ENCODE measurements at places on chromosomes 7 and 10.
A peak's percentile ranks its signal among the peaks of the same experiment; 100 is the strongest.

GRCh38 chr7:83211685-83212084 is 49.0 kb upstream of the PCLO start:
- no peak for DNase-seq

DNA sequence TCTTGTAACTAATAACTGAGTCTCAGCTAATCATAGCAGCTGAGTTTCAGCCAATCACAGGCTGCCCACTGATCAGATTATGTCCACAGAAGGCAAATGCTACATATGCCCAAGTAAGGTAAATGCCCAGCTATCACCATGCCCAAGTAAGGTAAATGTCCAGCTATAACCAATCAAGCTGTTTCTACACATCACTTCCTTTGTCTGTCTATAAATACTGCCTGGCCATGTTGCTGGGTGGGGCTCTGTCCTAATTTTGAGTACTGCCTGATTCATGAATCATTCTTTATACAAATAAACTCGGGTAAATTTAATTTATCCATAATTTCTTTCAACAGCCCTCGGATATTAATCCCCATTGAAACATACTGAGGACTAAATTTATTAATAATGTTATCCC is 312.4 kb downstream of the CACNA2D1 start:
- no peak for DNase-seq

DNA sequence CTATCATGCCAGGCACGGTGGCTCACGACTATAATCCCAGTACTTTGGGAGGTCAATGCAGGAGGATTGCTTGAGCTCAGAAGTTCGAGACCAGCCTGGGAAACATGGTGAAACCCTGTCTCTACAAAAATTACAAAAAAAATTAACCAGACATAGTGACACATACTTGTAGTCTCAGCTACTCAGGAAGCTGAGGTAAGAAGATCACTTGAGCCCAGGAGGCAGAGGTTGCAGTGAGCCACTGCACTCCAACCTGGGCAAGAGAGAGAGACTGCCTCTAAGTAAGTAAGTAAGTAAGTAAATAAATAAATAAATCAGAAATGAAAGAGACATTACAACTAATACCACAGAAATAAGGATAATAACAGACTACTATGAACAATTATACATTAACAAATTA is 36.2 kb downstream of the PDLIM1 start:
- DNase-seq = no peak

GRCh38 chr10:7374795-7375194 is 36.0 kb downstream of the SFMBT2 start:
- DNase-seq = no peak

DNA sequence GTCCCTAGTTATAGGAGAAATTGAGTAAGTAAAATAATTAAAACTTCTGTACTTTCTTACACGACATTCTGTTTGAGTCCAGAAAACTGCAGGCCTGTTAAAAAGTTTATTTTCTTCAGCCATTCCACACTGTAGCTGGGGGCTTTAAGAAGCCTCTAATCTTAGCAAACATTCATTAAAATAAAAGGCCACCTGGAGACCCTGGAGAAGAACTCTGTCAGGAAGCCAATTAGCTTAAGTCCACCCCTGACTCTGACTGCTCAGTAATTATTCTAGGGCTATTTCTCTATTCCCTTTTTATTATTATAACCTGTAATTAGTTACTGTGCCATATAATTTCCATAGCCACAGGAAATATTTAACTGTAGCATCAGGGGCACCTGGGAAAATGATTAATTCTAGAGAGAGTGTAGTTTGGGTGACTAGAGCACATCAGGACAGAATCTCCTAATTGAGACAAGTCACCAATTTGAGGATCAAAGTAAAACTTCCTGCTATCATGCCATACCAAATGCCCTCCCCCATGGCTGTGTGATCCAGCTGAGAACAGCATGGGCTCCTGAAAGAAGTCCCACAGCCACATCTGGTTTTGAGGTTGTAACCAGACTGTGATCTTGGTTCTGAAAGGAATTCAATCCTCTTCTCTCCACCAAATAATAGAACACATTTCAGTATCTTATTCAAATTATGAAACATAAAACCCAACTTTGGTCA is 1302.3 kb downstream of the XPNPEP1 start:
- DNase-seq = no peak

GRCh38 chr10:112336556-112337201 is 37.2 kb upstream of the ACSL5 start:
- no peak for DNase-seq

DNA sequence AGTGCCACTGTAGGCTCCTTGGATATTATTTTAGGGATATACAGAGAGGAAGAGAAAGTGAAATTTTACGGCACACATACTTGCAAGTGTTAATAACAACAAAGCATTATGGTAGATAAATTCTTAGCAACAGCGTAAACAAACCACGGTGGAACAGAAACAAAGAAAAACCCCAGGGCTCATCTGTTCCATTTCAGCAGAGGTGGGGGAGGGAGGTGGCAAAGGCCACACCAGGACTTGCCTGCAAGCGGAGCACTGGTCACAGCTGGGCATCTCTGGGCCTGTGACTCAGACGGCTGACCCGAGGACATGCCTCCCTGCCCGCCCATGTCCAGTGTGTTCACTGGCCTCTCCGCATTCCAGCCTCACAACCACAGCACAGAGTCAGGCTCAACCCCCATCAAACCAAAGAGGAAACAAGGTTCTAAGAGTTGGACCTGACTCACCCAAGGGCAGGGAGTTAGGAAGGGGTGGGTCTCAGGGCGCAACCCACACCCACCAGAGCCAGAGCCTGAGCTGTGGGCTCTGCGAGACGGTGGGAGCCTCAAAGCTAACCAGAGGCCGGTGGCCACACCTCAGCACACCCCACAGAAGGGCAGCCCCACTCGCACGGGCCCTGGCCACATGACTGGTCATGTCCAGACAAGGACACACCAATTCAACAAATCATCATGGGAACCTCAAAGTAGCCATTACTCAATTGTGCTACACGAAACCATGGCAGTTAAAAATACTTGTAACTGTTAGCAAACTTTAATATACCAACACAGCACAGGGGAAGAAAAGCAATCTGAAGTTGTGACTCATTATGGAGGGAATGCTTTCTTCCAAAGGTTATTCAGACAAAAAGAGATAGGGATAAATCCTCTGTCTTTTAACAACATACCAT is 10.7 kb downstream of the ESYT2 start:
- peak; percentile 63 for DNase-seq

GRCh38 chr10:930625-931325 is 730 bp downstream of the LARP4B start:
- DNase-seq = peak; percentile 18

GRCh38 chr7:44396931-44397545 is 71.6 kb upstream of the CAMK2B start:
- no peak for DNase-seq

DNA sequence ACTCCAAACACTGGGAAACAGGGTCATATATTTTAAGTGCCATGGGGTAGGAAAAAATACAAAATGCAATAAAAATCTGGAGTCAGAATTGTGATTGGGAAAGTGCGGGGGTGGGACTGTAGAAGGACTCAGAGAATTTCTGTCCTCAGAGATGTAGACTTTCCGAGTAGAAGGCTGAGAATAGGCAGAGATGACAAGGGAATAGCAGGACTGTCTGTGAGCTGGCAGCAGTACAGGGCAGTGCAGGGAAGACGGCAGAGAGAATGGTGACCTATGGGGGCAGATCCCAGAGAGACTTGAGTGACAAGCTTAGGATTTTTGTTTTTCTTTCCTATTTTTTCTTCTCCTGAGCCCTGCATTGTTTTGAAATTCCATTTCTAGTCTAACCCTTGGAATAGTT is 127.6 kb downstream of the SLC16A9 start:
- no peak for DNase-seq

DNA sequence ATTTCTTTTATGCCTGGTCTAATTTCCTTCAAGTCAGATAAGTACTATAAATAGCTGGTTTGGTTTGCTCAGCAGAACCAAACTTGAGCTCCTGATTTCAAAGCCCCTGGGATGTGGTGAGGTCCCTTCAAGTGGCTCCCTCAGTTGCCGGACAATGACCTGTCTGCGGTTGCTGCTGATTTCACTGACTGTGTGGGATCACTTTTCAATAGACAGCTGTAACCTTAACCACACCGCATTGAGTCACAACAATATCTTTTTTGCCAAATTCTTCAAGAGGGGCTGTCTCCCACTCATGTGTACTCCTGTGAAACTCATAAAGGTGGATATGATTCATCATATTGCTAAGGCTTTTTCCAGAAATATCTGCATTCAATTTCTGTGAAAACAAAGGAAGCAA is 23.1 kb upstream of the ITGA8 start:
- DNase-seq = no peak

DNA sequence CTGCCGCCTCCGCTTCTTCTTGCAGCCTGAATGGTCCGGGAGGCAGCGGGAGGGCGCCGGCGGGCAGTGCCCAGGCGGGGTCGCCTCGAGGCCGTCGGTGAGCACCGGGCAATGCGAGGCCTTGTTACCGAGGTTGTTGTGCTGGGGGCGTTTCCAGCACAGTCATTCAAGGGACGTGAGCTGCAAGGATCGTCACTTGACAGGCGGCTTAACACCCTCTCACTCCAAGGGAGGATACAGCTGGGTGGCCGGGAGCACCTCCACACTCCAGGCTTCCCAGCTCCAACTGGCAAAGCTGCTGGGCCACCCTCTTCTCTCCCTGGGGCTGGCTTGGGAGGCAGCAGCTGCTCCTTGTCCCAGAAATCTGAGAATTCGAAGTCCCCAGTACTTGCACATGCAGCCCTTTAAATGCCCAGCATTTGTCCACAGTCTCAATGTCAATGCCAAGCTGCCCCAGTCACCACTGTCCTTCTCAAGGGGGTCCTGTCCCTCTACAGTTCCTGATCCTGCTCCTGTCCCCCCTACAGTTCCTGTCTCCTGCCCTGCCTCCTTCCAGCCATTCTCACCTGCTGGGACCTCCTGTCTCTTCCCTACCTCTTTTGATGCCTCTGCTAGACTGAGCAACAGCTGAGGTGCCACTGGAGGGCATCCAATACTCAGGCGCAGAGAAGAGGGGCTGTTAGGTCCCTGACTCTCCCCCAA is 4.4 kb upstream of the HOXA11 start:
- peak; percentile 2 for DNase-seq

DNA sequence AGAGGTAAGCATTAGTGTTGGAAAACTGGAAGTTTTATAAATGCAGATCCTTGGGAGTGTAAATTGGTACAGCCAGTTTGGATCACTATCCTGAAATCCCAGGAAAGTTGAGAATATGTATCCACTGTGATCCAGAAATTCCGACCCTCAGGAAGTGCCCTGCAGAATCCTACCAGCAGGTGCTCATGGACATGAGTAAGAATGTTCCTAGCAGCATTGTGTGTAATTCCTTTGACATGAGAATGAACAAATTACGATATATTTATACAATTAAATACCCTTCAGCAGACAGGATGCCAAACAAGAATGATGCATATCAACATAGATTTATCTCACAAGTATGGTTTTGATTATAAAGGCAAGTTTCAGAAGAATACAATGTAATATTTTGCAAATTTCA is 181.6 kb downstream of the XPNPEP1 start:
- DNase-seq = no peak

GRCh38 chr7:111274857-111275256 is 183.9 kb downstream of the LRRN3 start:
- no peak for DNase-seq

DNA sequence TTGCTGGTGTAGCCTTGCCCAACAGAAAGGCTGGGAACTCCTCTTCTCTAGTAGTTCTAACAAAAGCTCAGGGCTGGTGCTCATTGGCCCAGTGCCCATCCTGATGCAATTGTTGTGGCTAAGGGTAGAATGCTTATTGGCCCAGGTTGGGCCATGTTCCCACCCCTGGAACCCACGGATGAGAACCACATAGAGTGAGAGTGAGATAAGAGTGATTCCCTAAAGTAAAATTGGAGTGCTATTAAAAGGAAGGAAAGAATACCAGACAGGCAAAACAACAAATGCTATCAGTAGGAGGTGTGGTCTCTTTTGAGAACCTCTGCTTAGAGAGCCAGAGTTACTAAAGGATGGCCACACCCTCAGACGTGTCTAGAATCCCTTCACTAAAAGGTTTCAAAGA is 49.2 kb downstream of the LGI1 start:
- no peak for DNase-seq

Measured in CD4-positive, alpha-beta T cell treated with Interleukin-17A for 4 hours (primary cell).